ENCODE measurements at places on chromosomes 2 and 18.

GRCh38 chr2:132544006-132544630 lies 125.9 kb downstream of the LYPD1 start:
- DNase-seq, result no peak

- DNase-seq, result peak; percentile 42
Observed at GRCh38 chr18:63366213-63367052, 573 bp downstream of the KDSR start.

GRCh38 chr2:121104721-121105141 lies 180.3 kb downstream of the TFCP2L1 start:
- DNase-seq, result no peak

DNA sequence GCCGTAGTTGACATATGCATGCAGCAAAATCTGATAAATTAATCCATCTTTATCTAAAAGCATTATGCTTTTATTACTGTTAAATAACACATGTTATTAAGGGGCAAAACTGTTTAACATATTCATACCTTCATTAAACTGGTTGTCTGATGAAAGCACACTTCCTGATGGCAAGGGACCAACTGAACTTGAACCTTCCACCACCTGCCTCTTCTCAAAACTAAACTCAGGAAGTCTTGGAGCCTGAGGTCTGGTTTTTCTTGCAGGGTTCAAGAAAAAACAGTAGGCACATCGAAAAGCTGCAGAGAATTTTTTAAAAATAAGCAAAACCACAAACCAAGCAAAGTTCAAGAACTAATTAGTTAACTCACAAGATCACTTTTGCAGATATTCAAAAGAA lies 64.9 kb downstream of the LNPK start:
- no peak for DNase-seq

GRCh38 chr18:43312891-43313290 lies 35.6 kb upstream of the SYT4 start:
- DNase-seq, result no peak

- no peak for DNase-seq
Observed at GRCh38 chr2:173797586-173798263, 167.4 kb downstream of the SP3 start.

- DNase-seq, result no peak
Observed at GRCh38 chr18:29693334-29693733, 1349.2 kb downstream of the DSC3 start.

- DNase-seq, result no peak
Observed at GRCh38 chr2:161238265-161238559, 70.0 kb upstream of the PSMD14 start.

GRCh38 chr2:221262651-221263050 lies 309.5 kb downstream of the EPHA4 start:
- DNase-seq, result no peak

GRCh38 chr2:160375802-160376469 lies 117.7 kb downstream of the RBMS1 start:
- DNase-seq, result no peak

GRCh38 chr2:134599236-134599635 lies 119.6 kb downstream of the TMEM163 start:
- no peak for DNase-seq

GRCh38 chr2:201622306-201622970 lies 20.9 kb downstream of the TMEM237 start:
- DNase-seq, result no peak

- DNase-seq, result no peak
Observed at GRCh38 chr18:48543228-48543627, 4.4 kb downstream of the CTIF start.

- no peak for DNase-seq
Observed at GRCh38 chr2:158214431-158214830, 112.8 kb downstream of the UPP2 start.

DNA sequence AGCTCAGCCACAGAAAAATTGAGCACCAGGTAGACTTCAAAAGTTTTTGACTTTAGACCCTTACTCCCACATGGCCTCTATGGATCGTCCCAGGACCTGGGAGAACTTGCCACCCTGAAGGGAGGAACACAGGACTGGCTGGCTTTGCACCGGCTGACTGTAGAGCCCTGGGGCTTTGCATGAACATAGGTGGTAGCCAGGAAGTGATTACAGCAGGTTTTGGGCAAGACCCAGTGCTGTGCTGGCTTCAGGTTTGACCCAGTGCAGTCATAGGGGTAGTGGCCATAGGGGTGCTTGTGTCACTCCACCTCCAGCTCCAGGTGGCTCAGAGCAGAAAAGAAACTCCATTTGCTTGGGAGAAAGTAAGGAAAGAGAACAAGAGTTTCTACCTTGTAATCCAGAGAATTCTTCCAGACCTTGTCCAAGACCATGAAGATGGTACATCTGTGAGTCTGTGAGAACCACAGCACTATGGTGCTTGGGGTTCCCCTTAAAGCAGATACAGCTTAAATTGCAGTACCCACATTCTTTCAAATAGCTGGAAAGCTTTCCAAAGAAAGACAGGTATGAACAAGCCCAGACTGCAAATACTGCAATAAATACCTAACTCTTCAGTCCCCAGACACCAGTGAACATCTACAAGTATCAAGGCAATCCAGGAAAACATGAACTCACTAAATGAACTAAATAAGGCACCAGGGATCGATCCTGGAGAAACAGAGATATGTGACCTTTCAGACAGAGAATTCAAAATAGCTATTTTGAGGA lies 13.0 kb upstream of the SESTD1 start:
- DNase-seq, result no peak

- DNase-seq, result no peak
Observed at GRCh38 chr2:49913025-49913424, 758.7 kb upstream of the FSHR start.

- no peak for DNase-seq
Observed at GRCh38 chr2:156619021-156619539, 182.9 kb downstream of the GPD2 start.

- DNase-seq, result no peak
Observed at GRCh38 chr18:31426871-31427406, 20.6 kb upstream of the DSG3 start.

- DNase-seq, result no peak
Observed at GRCh38 chr2:157743051-157743450, 114.4 kb upstream of the ACVR1C start.

GRCh38 chr18:13604786-13605185 lies 121.6 kb downstream of the FAM210A start:
- DNase-seq, result no peak

All from activated naive CD8-positive, alpha-beta T cell treated with anti-CD3 and anti-CD28 coated beads, Interleukin-2, amount 50 U/mL, for 16 hours (primary cell).